ENCODE measurements at places on chromosomes 11 and 22.

DNA sequence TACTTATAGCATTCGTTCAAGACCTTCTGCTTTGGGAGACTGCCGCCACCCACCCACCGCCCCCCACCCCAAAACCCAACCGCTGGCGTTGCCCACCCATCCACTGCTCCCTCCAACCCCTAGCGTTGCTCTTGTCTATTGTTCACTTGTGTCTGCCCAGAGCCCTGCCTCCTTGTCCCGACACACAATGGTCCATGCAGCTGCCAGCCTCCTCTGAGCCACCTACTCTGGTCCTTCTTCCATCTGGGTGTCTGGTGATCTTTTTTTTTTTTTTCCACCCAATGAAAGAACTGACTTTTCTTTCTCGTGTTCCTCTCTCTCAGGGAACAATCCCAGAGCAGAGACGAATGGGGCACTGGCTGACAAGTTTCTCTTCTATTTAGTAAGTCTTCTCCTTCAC is 256.0 kb upstream of the SESN3 start:
- DNase-seq = no peak

DNA sequence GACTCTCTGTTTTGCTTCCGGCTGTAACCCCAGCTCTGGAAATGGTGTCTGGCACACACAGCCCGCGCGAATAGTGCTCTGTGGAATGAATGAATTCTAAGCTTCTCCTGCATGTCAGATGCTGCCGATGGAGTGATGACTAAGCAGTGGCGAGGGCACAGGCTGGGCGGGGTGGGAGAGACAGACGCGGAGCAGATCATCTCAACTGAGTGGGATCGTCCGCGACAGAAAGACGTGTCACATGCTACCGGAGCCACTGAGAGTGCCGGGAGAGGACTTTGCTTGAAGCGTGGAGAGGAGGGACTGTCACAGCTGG is 334.5 kb downstream of the CTTN start:
- DNase-seq = no peak

DNA sequence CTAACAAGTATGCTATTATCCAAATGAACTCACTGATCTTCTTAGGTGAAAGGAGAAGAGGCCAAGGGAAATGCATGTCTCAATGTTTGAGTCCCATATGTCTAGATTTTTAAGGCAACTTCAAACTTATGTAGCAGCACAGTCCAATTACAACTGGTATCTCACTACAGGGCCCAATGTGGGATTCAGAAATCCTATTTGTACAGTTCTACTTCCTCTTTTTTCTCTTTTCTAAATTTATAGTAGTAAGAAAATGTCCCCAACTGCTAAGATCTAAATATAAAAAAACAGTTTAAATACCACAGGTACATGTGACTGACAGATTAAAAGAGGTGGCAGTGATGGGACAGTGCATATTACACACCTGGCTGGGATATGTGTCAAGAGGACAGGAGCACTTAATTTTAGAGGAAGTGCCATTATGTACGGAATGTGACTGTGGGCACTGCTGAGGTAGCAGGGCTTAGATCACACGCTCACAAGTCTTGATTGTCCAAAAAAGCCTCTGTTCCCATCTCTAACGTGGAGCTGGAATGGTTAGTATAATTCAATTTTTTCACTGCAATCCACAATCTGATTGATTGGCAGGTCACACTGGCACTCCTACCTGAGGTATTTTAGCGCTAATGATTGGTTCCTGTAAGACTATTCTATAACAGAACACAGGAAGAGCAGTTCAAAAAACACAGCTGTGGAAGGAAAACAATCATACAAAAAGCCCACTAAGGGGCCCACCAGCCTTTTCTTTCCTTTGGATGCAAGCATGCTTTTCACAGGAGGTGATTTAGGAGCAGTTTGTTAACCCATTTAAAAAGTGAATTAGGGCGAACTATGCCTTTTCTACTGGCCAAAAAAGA is 34.6 kb downstream of the APOL5 start:
- no peak for DNase-seq

DNA sequence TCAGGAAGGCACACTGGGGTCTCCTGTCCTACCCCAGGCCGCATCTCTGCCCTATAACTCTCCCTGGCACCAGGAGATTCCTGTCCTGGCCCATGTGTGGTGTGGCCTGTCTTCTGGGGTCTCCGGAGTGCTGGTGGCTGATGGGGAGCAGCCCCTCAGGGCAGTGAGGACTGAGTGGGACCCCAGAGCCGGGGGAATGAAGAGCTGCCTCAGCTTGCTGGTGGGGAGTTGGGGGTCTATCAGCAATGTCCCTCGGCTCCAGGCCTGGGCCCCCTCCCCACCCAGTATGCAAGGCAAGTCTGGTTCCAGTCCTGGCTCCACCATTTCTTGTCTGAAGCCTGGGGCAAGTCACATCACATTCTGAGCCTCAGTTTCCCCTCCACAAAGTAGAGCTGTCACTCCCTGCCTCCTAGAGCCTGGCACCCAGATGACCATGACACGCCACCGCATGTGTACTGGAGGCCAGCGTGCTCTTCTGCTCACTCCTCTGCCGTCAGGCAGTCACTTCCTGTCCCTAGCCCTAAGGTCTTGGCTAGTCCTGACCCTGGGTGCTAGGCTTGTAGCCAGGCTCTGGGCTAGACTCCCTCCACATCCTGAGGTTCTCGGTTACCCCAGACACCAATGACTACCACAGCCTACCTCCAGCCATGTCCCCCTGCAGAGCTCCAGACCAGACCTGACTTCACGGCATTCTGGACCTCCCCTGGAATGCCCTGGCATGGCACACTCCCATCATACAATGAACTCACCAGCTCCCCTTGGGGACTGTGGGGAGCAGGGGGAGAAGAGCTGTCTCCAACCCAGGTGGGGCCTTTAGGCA is 12.8 kb downstream of the ARAP1 start:
- DNase-seq = no peak

DNA sequence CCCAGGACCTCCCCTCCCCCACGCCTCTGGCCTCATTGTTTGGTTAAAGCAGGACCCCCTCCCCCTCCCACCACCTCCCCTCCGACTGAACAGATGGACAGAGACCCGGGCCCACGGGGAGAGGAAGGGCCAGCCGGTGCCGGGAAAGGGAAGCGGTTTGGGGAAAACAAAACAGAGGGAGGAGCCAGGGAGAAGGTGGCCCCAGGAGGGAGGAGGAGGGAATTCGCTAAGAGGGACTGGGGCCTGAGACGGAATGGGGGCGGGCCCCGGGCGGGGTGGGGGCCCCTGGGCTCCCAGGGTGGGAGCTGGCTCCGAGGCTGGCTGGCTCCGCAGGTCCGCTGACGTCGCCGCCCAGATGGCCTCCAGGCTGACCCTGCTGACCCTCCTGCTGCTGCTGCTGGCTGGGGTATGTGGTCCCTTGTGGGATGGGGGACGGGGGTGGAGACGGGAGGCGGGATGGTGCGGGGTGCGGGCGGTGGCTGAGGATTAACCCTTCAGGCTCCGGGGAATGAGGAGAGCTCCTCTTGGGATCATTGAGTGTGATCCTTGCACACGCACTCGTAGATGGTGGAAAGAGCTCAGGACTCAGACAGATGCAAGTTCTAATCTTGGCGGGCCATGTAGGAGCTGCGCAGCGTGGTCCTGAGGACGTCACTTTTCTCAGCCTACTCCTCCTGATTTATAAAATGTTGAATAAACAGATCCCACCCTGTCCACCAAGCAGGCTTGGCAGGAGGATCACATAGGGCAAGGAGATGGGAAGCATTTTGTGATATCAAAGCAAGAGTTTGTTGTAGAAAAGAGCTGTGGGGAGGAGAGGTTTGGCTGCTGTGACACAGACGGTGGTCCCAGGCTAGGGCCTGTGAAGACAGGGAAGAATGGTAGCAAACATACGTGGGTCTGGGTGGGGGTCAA is 688 bp downstream of the SERPING1 start:
- peak; percentile 93 for DNase-seq

DNA sequence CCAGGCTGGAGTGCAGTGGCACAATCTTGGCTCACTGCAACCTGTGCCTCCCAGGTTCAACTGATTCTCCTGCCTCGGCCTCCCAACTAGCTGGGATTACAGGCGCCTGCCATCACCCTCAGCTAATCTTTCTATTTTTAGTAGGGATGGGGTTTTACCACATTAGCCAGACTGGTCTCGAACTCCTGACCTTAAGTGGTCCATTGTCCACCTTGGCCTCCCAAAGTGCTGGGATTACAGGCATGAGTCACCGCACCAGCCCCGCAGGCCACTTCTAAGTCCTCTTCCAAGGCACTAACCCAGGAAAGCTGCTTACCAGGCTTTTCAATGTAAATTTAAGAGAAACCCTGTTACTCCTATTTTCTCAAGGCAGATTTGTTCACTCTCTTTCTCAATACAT is 50.4 kb downstream of the DENND5A start:
- DNase-seq = no peak

DNA sequence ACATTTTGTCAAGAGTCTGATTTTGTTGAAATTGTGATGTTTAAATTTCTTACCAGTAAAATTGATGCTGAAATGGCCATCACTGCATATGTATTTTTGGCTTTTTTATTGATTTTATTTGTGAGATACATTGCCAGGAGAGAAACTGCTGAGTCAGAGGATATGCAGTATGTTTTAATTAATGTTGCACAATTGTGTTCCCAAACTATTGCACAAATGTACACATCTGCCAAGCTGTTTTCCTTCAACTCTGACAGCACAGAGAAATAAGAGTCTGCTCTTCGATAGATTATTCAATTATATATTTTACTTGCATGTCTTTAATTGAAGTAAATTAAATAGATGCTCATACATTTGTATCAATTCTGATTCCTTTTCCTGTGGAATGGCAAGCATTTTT is 640.2 kb upstream of the LUZP2 start:
- no peak for DNase-seq

DNA sequence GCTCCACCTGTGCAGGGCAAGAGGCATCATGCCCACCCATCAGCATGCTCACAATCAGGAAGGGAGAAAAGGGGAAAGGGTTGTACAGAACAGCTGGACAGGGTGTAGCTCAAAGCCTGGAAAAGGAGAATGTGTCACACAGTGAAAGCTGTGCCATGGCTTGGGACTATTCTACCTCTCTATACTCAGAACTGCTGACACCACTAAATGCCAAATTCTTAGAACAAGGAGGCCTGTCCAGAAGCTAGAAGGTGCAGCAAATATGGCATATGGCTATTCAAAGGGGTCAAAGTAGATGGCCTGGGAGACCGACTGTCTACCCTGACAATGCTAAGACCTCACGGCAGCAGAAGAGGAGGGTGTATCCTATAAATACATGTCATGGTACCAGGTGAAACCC is 12.8 kb downstream of the HPS4 start:
- no peak for DNase-seq

- no peak for DNase-seq
These were observed 22.8 kb upstream of the SLC25A18 start for GRCh38 chr22:17540481-17540880.

DNA sequence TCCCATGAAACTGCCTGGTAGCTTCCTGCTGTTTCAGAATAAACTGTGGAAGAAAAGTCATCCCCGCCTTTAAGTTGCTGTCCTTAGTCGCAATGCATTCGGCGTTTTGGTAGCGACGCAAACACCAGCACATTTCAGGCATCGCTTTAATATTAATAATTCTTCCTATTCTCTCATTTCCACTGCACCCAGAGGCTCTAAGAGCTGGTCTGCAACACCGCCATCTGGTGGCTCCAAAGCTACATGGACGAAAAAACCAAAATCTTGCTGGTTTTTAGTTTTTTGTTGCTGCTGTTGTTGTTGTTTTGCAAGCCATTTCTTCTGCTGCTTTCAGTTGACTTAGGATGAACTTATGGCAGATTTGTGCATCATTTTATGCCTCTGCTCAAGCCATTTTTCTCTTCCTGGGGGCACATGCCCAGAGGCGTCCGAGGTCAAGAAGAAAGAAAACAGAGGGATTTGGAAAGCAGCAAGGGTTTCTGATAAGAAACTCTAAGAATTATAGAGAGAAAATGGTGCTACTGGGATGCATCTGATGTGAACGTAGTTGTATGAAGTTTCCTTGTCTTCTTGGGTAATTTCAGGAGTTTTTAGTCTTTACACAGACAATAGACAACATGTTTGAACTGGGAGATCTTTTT is 345.4 kb upstream of the KIRREL3 start:
- DNase-seq = peak; percentile 8

GRCh38 chr22:17980638-17981051 is 43.7 kb downstream of the MICAL3 start:
- no peak for DNase-seq

All from HuH-7.5 (cell line).